Neural crest cell (in vitro differentiated cells): ENCODE measurements at places on chromosomes 1 and 21. TPM values are rescaled to one million over a fixed set of nuclear protein-coding genes. Genes with fewer than 3 reads are reported as not detected.

The GPR161 gene
- 47.7 and 48.7 TPM in 2 replicates for total RNA-seq

DNA sequence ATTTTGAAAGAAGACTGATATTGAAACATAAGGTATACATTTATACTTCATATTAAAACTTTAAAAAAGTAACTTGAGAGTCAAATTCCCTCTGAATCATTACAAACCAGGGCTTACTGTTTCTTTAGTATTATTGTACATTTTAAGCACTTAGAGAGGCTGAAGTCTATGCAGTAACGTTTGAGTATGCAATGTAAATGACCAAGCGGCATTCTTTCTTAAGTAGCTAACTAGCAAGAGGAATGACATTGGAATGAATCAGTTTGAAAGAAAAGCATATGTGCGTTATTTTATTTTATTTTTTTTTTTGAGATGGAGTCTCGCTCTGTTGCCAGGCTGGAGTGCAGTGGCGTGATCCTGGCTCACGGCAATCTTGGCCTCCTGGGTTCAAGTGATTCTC, 24.3 kb downstream of the WNT2B start:
- no peak overlapping the region for H3K27ac ChIP-seq
- H3K4me1 ChIP-seq = peaks cover under 1% of the 10 kb centered on the region
- no peak for DNase-seq

DNA sequence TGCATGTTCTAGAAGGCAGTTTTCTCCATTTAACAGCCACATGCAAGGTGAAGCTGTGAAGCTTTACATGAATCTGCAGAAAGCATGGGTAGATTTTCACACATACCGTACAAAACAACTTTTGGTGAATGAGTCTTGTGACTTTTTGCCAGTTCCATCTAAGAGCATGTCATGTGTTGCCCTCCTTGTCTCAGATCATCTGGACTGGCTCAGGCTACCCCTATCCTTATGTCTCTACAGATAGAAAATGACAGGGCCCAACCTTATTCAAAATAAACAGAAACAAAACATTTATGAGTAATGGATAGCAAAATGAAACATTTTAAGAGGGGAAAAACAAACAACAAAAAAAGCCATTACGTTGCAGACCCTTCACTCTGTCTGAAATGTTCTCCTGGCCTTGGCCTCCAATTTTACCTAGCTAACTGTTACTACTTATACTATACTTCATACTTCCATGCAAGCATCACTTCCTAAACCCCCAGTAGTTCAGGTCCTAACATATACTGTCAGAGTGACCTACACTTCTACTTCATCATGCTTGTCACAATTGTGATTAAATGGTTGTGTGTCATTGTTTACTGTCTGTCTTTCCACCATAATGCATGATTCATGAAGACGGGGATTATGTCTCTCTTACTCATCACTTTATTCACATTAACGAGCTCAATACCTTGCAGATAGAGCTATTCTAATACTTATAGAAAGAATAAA, 39.0 kb downstream of the LRRC8C start:
- H3K4me1 ChIP-seq = no peaks in the 10 kb centered on the region
- H3K27ac ChIP-seq = no peak overlapping the region
- no peaks in the 10 kb centered on the region for H3K36me3 ChIP-seq

GRCh38 chr1:208728815-208729214, 484.6 kb upstream of the PLXNA2 start:
- no peak overlapping the region for H3K27ac ChIP-seq
- peaks cover 4% of the 10 kb centered on the region for H3K27me3 ChIP-seq
- peaks cover 17% of the 10 kb centered on the region for H3K4me1 ChIP-seq
- DNase-seq = no peak
- no peaks in the 10 kb centered on the region for H3K36me3 ChIP-seq
- no peak overlapping the region for H3K4me3 ChIP-seq

GRCh38 chr1:38858833-38859560, 575 bp downstream of the RRAGC start:
- no peak overlapping the region for H3K27ac ChIP-seq
- DNase-seq = no peak

GRCh38 chr1:33119050-33119449, 38.1 kb downstream of the AZIN2 start:
- no peaks in the 10 kb centered on the region for H3K27me3 ChIP-seq
- H3K4me1 ChIP-seq = peaks cover 9% of the 10 kb centered on the region
- H3K36me3 ChIP-seq = no peaks in the 10 kb centered on the region
- H3K4me3 ChIP-seq = no peak overlapping the region
- no peak for DNase-seq
- peak overlapping the region; percentile 71 for H3K27ac ChIP-seq
